Muscle of leg (tissue), 16 donors: ENCODE measurements at places on chromosomes 6 and 20. TPM values are rescaled to one million over a fixed set of nuclear protein-coding genes. Genes with fewer than 3 reads are reported as not detected.

GRCh38 chr6:79602859-79603258, 28.3 kb upstream of the SH3BGRL2 start:
- H3K4me1 ChIP-seq: no peaks in the 10 kb centered on the region
- no peak overlapping the region for H3K27ac ChIP-seq
- no peak overlapping the region for H3K4me3 ChIP-seq
- no peaks in the 10 kb centered on the region for H3K27me3 ChIP-seq

- no peaks in the 10 kb centered on the region for H3K27me3 ChIP-seq
- H3K36me3 ChIP-seq: peaks cover 32% of the 10 kb centered on the region
- H3K4me1 ChIP-seq: peaks cover 16% of the 10 kb centered on the region
- no peak overlapping the region for H3K27ac ChIP-seq
- no peak overlapping the region for H3K4me3 ChIP-seq
- no peak for DNase-seq
These were observed 12.9 kb downstream of the SLC4A11 start for GRCh38 chr20:3226093-3226492.

DNA sequence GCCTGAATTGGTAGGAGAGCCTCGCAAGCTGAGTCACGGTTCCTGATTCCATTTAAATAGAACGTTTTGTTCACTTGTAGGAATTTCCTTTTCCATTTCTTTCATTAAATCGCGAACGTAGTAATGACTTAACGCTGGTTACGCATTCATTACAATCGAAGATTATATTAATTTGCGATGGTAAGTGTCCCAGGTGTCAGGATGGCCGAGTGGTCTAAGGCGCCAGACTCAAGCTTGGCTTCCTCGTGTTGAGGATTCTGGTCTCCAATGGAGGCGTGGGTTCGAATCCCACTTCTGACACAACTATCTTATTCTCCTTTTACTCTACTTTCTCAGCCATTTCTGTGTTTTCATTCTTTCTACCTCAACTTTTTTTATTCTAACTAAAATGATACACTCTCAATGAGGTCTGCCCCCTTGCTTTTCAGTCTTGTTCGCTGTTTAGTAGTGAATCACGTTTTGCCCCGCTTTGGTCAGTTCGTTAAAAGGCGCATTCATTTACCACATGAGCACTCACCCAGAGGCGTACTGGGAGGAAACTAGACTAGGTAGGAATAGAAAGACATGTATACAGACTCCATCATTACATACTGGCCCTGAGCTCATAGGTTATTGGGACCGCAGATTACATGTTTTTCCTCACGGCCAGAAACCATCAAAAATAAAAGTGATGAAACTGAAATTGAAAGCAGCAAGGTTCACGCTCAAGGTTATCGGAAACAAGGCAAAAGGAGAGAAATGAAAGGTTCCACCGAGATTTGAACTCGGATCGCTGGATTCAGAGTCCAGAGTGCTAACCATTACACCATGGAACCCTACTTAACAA, 17.3 kb upstream of the TRIM27 start:
- H3K4me1 ChIP-seq: peaks cover 19% of the 10 kb centered on the region
- H3K4me3 ChIP-seq: peak overlapping the region; percentile 63
- no peaks in the 10 kb centered on the region for H3K27me3 ChIP-seq
- H3K27ac ChIP-seq: peak overlapping the region; percentile 81

DNA sequence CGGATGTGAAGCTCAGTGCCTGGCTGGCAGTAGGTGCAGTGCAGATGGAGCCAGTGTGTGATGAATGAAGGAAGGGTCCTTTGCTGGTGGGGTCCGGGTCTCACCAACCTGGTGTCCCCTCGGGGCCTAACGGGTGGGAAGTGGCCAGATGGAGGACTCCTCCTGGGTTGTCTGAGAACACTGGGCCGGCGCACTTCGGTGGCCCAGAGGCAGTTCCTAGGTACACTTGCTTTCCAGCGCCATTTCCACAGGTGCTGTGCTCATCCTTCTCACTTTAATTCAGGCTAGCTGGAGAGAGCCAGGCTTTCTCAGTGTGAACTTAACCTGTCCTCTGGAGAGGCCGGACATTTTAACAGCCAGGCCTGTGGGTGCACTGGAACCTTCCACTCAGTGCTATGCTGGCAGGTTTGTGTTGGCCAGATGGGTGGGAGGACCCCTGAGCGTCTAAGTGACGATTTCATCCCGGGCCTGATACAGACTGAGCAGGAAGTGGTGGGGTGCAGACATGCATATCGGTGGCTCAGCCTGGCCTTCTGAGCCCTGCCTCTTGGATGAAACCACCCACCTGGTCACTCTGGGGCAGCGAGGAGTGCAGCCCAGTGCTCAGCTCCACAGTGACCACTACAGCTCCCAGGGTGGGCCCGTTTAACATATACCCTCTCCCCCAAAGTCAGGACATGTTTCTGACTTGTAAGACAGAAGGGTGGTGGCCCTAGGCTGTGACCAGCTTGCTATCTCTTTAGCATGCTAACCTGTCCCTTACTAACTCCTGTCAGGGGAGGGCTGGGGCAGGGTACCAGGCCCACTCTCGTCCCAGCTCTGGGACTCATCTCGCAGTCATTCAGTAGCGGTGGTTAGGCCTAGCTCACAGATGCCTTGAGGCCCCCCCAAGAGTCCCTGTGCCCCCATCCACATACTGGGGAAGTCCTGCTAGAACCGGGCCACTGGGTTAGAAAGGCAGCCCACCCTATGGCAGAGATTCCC, 8.2 kb upstream of the PYGB start:
- no peak overlapping the region for H3K27ac ChIP-seq
- DNase-seq: no peak
- peaks cover 5% of the 10 kb centered on the region for H3K4me1 ChIP-seq
- H3K36me3 ChIP-seq: no peaks in the 10 kb centered on the region

DNA sequence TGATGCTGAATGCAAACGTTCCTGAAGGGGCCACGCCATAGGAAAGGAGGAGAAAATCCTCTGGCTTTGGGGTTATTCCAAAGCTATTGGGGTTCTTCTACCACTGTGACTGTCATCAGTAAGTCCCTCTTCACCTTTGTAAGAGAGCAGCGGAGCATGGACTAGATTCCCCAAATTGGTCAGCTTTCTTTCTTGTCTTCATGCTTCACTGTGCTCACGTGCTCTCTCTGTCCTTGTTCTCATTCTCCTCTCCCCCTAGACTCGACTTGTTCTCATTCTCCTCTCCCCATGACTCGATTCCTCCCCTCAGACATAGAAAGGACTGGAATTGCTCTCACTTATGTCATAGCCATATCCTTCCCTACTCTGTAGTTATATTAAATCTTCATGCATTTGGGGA, 54.8 kb upstream of the ADGRG6 start:
- H3K4me1 ChIP-seq: no peaks in the 10 kb centered on the region
- DNase-seq: no peak
- no peak overlapping the region for H3K4me3 ChIP-seq
- H3K27me3 ChIP-seq: no peaks in the 10 kb centered on the region
- H3K36me3 ChIP-seq: no peaks in the 10 kb centered on the region

DNA sequence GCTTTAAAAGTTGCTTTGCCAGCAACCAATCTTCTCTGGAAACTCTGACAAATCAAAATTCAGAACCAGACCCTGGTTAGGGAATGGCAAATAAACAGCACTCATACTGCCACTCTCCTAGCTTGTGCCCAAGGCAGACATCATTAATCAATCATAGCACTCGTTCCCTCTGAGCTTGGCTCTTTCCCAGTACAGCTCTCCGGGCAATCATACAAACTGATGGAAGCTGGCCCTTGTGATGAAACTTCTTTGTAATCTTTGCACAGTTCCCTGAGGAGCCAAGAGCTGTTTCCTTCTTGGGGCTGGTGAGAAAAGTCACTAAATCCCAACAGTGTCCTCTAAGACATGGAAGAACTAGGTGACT, 34.7 kb downstream of the KIAA1755 start:
- H3K27me3 ChIP-seq: no peaks in the 10 kb centered on the region
- peaks cover 2% of the 10 kb centered on the region for H3K4me1 ChIP-seq
- H3K4me3 ChIP-seq: no peak overlapping the region
- no peaks in the 10 kb centered on the region for H3K36me3 ChIP-seq
- DNase-seq: no peak
- H3K27ac ChIP-seq: no peak overlapping the region

DNA sequence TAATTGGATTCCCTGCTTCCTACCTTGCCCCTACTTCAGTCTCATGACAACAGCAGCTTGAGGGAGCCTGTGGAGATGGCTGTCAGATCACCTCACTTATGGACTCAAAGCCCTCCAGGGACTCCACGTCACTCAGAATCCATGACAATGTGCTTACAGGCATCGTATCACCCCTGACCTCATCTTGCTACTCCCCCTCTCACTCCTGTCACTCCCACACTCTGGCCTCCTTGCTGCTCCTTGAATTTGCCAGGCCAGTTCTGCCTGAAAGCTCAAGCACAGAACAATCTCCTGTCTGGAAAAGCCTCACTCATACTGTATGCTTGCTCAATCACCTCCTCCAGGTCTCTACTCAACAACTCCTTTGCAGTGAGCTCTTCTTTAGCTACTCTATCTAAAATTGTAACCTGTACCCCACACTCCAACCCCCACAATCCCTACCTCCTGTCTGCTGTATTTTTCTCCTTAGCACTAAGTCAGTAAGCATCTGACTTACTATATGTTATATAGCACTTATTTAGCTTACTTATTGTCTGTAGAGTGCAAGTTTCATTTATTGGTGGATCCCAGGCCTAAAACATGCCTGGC, 10.7 kb upstream of the GSTA4 start:
- no peak overlapping the region for H3K27ac ChIP-seq
- no peaks in the 10 kb centered on the region for H3K27me3 ChIP-seq
- H3K4me1 ChIP-seq: no peaks in the 10 kb centered on the region
- DNase-seq: no peak
- peaks cover 49% of the 10 kb centered on the region for H3K36me3 ChIP-seq
- no peak overlapping the region for H3K4me3 ChIP-seq

GRCh38 chr6:155996151-155996550, 540.5 kb upstream of the NOX3 start:
- no peak for DNase-seq
- H3K4me3 ChIP-seq: no peak overlapping the region
- peaks cover 2% of the 10 kb centered on the region for H3K4me1 ChIP-seq
- no peaks in the 10 kb centered on the region for H3K36me3 ChIP-seq
- no peak overlapping the region for H3K27ac ChIP-seq

GRCh38 chr6:145331066-145331465, 404.3 kb downstream of the EPM2A start:
- H3K4me1 ChIP-seq: peaks cover 6% of the 10 kb centered on the region
- H3K4me3 ChIP-seq: no peak overlapping the region
- no peaks in the 10 kb centered on the region for H3K36me3 ChIP-seq
- DNase-seq: peak; percentile 68
- no peak overlapping the region for H3K27ac ChIP-seq

DNA sequence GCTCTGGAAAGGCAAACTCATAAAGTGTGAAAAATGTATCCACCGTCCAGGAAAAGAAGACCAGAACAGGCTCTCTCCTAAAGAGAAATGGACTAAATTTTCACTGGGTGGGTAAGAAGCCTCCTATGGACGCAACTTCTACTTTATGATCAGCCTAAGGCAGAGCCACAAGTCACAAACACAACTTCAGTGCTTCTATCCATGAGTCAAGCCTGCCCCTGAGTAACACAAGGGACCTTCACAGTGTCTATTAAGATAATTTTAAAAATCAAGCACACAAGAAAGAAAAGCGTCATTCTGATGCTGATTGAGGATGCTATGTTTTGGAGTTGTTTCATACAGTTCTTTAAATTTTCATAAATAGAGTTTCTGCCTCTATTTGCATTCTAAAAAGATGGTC, 601.7 kb upstream of the ARID1B start:
- no peak overlapping the region for H3K27ac ChIP-seq
- no peaks in the 10 kb centered on the region for H3K36me3 ChIP-seq
- DNase-seq: no peak

DNA sequence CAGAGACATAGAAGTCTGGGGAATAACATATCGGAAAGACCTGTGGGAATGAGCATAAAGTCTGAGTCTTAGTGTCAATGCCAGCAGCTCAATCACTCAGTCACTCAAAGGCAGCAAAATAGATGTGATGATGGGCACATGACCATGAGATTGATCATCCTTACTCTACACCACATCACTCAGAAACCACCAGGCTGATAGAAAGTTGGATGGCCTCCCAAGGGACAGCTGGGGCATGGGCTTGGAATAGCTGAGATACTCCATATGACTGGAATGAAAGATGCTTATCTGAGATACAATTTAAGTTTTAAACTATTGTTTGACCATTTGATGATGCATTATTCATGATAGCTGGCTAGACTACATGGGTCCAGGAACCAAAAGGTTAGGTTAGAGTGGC, 80.9 kb upstream of the F13A1 start:
- H3K4me3 ChIP-seq: no peak overlapping the region
- H3K4me1 ChIP-seq: peaks cover 2% of the 10 kb centered on the region
- no peaks in the 10 kb centered on the region for H3K27me3 ChIP-seq
- no peak for DNase-seq
- H3K36me3 ChIP-seq: no peaks in the 10 kb centered on the region
- no peak overlapping the region for H3K27ac ChIP-seq

GRCh38 chr6:1856381-1856780, 246.7 kb downstream of the FOXC1 start:
- H3K4me3 ChIP-seq: no peak overlapping the region
- DNase-seq: peak; percentile 61
- no peaks in the 10 kb centered on the region for H3K36me3 ChIP-seq
- H3K27me3 ChIP-seq: peaks cover 2% of the 10 kb centered on the region

DNA sequence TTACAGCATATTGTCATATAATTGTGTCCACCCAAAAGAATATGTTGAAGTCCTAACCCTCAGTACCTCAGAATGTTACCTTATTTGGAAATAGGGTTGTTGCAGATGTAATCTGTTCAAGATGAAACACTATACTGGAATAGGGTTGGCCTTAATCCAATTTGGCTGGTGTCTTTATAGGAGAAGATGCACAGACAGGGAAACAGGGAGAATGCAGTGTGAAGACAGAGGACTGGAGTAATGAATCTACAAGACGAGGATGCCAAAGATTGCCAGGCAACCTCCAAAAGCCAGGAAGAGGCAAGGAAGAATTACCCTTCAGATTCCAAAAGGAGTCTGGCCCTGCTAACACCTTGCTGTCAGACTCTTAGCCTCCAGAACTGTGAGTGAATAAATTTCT, 482.9 kb downstream of the PTPRT start:
- no peak overlapping the region for H3K4me3 ChIP-seq
- H3K27ac ChIP-seq: no peak overlapping the region
- DNase-seq: peak; percentile 20
- no peaks in the 10 kb centered on the region for H3K27me3 ChIP-seq
- no peaks in the 10 kb centered on the region for H3K4me1 ChIP-seq

- H3K4me1 ChIP-seq: no peaks in the 10 kb centered on the region
- H3K27ac ChIP-seq: no peak overlapping the region
- peaks cover 72% of the 10 kb centered on the region for H3K36me3 ChIP-seq
- H3K4me3 ChIP-seq: no peak overlapping the region
These were observed 10.7 kb upstream of the ADRM1 start for GRCh38 chr20:62292108-62292507.

GRCh38 chr20:47993035-47993755, 207.9 kb upstream of the SULF2 start:
- H3K27ac ChIP-seq: no peak overlapping the region
- no peak overlapping the region for H3K4me3 ChIP-seq
- peaks cover 6% of the 10 kb centered on the region for H3K4me1 ChIP-seq
- peaks cover 9% of the 10 kb centered on the region for H3K27me3 ChIP-seq

- no peak overlapping the region for H3K27ac ChIP-seq
- no peak overlapping the region for H3K4me3 ChIP-seq
These were observed 11.2 kb upstream of the SFT2D1 start for GRCh38 chr6:166353507-166353906.

MYCT1 gene
- polyA plus RNA-seq: 21.4 TPM

STX11 gene
- 2.4 TPM for polyA plus RNA-seq

ZNF133 gene
- polyA plus RNA-seq: 16.7 TPM

SLC29A1 gene
- polyA plus RNA-seq: 67.4 TPM

BHLHE23 gene
- not detected for polyA plus RNA-seq

LEMD2 gene
- 40.3 TPM for polyA plus RNA-seq

PLAGL1 gene
- polyA plus RNA-seq: 265 TPM

FLRT3 gene
- polyA plus RNA-seq: 7.5 TPM

SLC22A2 gene
- 0.12 TPM for polyA plus RNA-seq

OR2H1 gene
- not detected for polyA plus RNA-seq

TNFRSF6B gene
- 1.4 TPM for polyA plus RNA-seq

MTFR2 gene
- 1.6 TPM for polyA plus RNA-seq

FOXF2 gene
- 0.28 TPM for polyA plus RNA-seq

RSPH9 gene
- polyA plus RNA-seq: 0.41 TPM

SLC26A8 gene
- not detected for polyA plus RNA-seq
